ENCODE measurements at places on chromosomes 11 and 22.

- DNase-seq = no peak
These were observed 12.0 kb downstream of the STX3 start for GRCh38 chr11:59767225-59767611.

DNA sequence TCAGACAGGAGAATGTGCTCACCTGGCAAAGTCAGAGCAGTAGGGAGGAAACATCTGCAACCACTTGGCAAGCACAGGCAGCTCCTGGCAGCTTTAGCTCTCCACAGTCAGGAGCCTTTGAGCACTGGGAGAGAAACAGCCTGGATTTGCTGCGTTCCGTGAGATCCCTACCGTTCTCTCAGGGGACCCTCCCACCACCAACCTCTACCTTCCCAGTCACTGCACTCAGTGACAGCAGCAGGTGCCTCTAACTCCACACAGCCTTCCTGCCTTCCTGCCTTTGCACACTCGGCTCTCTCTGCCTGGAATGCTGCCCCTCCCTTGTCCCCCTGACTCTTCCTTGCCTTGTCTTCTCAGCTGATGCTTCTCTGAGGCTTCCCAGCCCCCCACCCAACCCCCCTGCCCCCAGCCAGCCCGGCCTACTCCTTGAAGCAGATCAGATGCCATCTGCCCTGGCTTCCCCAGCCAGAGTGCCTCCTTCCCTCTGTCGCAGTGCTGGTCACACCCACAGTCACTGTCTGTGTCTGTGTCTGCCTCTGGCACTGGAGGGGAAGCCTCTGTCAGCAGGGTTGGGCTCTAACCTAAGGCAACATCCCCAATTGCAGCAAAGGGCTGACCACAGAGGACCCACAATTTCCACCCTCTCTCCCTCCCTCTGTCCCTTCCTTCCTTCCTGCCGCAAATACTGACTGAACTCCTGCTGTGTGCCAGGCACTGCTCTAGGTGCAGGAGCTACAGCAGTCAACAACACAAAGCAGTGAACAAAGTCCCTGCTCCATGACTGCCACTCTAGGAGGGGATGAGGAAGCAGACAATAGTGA, 14.9 kb upstream of the TSKU start:
- no peak for DNase-seq

DNA sequence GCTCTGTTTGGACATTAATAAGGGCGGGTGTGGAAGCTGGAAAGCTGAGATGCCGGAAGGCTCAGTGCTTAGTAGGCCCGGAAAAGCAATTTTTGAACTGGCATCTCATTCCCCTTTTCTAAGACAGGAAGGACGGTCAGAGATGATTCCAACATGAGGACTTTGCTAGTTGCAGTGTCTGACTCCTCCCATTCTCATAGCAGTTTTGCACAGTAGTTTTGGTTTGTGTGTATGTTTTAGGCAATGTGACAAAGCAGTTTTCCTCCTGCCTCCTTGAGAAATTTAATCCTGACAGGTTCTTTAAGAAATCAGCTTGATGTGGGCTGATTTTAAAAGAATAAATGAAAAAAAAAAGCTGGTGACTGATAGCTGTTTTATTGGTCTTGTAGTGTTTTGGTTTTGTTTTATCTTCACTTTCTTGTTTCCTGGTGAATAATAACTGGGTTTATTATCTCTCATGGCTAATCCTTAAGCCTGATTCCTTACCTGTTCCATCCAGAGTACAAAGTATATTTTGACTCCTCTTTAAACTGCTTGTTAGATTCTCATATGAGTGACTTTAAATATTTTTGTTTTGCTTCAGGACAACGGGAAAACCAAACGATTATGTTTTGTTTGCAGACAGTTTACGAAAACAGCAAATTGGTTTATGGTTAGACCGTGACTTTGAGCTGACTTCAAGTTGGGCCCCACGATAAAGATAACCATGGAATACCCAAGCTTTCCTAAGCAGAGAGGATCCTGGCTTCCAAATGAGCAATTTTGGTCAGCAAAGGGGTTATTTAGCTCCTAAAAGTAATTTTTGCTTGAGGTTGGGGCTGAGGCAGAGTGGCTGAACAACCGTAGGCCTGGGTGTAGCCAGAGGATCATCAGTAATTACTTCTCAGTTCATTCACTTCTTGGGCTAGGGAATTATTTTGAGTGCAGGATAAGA, 3.4 kb downstream of the PTPRJ start:
- DNase-seq = no peak

DNA sequence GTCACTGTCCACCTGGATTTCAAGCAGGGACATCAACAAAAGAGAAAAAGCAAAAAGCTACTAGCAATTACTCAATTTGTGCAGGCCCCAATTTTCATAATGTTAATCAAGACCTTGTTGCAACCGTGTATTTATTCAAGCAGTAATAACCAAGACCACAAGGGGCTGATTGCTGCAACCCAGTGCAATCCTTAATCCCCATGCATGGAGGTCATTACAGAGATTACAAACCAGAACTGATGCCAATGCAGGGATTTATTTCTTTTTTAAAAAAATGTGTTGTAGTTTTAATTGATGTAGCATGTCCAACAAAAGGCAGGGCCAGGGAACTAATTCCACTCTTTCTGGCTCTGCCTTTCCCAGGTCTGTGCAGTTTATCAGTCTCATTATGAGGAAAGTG, 18.4 kb downstream of the TECTA start:
- no peak for DNase-seq

DNA sequence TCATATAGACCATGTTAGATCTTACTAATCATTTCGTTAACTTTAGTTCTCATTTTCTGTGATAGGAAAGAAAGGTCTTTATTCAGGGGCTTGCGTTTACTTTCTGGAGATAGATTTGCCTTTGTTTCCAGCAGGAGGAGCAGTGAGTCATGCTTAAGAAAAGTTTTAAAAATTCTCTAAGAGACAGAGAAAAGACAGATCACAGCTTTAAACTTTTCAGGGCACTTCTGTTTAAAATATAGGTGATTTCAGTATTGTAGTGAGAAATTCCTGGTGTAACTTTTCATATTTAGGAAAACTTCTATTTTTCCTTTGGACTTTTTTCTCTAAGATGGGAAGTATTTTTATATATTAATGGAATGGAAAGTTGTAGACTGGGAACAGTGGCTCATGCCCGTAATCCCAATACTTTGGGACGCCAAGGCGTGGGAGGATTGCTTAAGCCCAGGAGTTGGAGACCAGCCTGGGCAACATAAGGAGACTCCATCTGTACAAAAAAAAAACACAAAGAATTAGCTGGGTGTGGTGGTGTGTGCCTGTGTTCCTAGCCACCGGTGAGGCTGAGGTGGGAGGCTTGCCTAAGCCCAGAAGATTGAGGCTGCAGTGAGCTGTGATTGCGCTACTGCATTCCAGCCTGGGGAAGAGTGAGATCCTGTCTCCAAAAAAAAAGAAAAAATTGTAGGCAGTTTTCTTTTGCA, 60.3 kb downstream of the ATXN10 start:
- no peak for DNase-seq

- DNase-seq = no peak
These were observed 6.5 kb downstream of the ARSA start for GRCh38 chr22:50621356-50621880.

DNA sequence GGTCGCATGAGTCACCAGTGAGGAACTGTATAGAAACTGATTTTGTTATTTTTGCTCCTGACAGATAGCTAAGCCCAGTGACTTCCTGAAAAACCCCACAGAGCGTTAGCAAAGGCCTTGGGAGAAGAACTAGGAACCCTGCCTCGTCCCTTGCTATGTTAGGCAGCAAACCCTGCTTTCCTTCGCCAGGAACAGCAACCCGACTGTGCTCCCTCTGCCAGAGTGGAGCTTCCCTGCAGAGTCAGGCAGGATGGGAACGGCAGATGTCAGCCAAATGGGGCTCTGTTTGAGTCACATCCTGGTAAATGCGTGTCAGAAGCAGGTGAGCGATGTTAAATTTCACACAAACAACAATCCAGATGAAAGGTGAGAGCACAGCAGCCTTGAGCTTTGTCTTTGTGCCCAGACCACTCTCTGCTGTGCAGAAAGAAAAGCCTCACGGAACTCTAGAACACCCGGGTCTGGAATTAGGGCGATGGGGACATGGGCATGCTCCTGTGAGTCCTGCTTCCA, 186.6 kb downstream of the ADAMTS15 start:
- DNase-seq = no peak
